ENCODE measurements at places on chromosomes 2 and 18.

GRCh38 chr2:62641410-62641843 lies 64.1 kb upstream of the EHBP1 start:
- no peak for DNase-seq

DNA sequence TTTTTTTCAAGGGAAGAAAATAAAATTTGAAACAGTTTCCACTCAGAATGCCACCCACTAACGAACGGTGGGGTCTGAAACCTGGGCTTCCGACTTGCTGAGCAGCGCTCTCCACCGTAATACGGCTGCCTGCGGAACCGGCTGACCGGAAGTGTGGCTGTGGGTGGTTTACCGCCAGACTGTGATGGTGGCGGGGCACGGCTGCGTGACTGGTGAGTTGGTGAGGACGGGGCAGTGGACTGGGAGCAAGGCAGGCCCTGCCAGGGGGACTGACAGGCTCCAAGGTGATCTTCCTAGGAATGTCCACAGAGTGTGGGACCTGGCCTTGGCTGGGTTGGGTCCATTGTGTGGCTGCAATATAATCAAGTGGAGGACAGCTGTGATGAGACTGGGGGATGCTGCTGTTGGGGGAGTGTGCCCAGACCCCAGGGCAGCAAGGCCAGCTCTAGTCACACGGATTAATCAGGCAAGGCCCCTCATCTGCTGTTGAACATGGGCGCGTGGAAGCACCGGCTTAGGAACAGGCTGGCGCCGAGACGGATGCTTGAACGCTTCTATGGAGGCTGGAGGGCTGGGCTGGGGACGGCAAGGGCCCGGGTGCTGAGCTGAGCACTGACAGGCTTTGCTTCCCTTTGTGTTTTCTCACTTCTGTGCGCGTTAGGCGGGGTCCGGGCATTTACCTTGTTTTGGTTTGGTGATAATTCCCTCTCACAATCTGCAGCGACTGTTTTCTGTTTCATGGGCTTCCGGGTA lies 357.7 kb upstream of the SPRED2 start:
- DNase-seq: no peak

DNA sequence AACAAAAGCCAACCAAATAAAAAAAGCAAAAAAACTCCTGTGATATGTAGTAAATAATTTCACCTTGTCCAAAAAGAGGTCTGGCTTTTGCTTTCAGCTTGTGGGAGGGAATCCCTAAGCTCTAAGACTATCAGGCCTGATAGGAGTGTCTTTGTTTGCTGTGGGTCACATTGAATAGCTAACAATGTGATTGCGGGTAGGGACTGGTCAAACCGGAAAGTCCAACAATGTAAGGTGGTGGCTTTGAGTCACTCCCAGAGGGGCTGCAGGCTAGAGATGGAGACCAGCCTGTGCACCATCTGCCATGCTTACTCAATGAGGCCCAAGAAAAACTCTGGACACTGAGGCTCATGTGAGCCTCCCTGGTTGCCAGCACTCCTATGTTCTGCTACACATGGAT lies 192.9 kb downstream of the TFCP2L1 start:
- no peak for DNase-seq

GRCh38 chr18:49819823-49820671 lies 6.7 kb upstream of the ACAA2 start:
- DNase-seq: no peak

- no peak for DNase-seq
Measured at GRCh38 chr18:79917853-79918614, 33.4 kb downstream of the SLC66A2 start.

DNA sequence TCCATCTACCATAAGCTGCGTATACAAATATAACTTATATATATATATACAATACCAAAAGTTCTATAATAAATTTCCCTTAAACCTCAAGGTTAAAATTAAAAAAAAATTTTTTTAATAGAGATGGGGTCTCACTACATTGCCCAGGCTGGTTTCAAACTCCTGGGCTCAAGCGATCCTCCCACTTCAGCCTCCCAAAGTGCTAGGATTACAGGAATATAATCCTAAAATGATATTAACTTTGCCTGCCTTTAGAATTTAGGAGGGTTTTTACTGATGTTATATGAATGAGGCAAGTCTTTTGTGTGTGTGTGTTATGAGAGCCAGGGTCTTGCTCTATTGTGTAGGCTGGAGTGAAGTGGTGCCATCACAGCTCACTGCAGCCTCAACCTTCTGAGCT lies 49.2 kb downstream of the HNRNPLL start:
- DNase-seq: no peak

DNA sequence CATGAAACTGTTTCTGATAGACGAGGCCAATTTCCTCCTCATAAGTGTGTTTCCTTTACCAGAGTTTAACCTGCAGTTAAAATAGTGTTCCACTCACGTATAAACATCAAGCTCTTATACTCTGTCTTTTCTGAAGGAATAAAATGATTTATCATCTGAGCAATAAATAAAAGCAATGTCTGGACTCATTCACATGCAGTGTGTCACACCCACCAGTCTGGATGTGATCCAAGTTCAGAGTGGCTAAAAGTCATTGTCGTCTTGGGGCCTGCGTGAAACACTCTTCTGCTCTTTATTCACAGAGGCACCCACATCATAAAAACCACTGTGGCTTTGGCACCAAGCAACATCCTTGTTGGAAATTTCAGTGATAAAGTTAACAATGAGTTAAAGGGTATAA lies 19.5 kb upstream of the SLC9A4 start:
- DNase-seq: no peak

DNA sequence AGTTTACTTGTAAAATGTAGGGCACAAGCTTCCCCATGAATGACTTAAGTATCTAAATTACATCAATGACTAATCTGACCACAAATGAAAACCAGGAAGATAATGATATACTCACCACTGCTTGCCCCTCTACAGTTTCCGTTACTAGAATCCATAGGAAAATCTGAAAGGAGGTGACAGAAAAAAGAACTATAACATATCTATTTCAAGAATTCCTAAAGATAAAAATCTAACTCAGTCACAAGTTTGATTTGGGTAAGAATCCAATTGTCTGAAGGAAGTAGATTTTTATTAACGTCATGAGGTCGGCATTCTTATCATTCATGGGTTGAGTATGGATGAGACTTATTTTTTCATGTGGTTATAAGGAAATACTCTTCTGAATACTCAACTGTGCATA lies 7.8 kb downstream of the FRZB start:
- no peak for DNase-seq

DNA sequence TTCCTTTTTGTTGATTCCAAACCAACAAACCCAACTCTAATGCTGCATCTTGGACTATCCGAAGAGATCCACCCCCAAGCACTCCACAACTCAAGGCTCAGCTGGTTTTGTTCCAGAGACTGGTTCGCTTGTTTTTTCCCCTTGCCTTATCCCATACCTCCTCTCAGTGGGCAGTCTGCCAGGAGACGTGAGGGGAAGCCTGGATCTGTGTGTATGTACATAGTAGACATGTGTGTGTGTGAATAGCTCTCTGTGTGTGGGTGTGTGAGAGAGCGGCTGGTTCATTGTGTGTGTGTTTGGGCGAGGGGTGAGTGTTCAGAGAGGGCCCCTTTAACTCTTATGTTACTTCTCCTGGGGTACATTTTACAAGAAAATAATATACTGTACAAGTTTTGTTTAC lies 94.4 kb downstream of the NRP2 start:
- no peak for DNase-seq

GRCh38 chr2:239288951-239289511 lies 111.8 kb downstream of the HDAC4 start:
- DNase-seq: no peak

- DNase-seq: no peak
Measured at GRCh38 chr2:29777161-29777560, 144.2 kb downstream of the ALK start.

DNA sequence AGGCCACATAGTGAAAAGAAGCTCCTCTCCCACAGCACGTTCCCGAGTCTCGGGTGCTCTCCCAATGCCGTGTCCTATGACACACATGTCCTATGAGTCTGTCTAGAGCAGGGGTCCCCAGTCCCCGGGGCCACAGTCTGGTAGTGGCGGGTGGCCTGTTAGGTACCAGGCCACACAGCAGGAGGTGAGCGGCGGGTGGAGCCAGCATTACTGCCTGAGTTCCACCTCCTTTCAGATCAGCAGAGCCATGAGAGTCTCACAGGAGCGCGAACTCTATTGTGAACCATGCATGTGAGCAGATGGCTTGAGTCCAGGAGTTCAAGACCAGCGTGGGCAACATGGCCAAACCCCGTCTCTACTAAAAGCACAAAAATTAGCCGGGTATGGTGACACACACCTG lies 112.6 kb downstream of the ZBTB7C start:
- no peak for DNase-seq

GRCh38 chr2:164560181-164560792 lies 61.0 kb downstream of the GRB14 start:
- peak; percentile 11 for DNase-seq

DNA sequence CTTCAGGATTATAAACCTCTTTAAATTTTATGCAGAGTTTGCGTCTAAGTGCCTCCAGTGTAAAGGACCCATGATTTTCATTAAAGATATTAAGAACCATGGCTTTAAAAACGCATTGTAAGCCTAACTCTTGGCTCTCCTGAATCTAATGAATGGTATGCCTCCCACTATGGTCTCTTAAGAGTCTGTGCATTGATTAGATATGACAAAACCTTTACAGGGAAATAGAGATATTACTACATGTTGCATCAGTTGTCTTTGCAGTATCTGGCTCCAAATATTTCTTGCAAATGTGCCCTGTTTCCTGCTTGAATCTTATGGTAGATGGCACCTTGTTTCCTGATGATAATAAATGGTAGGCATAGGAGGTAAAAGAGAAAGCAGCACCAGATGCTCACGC lies 189.3 kb upstream of the FSHR start:
- DNase-seq: no peak

DNA sequence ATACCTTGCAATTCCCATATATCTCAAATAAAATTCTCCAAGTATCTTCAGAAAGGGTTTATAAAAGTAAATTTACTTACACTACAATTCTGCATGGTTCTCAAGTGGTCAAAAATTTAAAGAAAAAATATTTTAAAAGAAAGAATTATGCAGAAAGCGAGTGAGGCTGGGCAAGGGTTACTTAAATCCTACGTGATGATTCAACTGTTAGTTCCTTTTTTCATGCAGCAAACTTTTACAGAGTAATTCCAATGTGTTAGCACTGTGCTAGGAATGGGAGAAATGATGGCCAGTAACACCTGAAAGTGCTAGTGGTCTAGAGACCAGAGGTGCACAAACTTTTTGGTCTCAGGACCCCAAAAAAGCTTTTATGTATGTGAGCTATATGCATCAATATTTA lies 133.4 kb downstream of the ATAD2B start:
- DNase-seq: no peak

DNA sequence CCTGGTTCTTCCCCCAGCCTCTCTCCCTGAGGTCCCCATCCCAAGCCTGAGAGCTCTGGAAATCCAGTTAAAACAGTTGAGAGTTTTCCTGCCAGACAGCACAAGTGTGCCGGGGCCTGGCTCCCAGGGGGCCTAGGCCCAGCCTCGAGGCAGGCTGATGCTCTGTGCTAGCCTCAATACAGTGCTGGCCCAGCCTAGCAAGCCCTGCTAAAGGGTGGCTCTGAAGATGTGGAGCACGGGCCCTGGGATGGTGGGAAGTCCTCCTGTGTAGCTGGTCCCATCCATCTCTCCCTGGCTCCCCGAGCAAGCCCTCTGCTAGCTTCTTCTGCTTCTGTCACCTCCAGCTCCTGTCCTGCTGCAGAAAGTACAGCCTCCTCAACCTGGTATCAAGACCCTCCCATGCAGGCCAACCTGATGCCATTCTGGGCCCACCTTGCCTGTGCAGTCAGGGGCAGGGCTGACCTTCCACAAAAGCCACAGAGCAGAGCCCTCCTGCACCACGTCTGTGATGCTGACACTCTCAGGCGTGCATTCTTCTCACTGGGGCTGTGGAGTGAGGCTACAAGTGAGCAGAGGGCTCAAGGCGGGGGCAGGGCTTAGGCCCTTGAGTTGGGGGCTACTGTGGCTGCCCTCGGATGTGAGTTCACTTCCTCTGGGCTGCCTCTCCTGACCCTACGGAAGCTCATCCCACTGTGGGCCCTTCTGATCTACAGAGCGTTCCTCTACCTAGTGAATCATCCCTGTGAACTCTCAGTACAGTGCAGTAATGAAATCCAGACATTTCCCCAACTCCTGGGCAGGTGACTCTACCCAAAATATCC lies 60.1 kb upstream of the LAPTM4A start:
- no peak for DNase-seq

- no peak for DNase-seq
Measured at GRCh38 chr2:232353096-232353495, 25.5 kb upstream of the ALPP start.

DNA sequence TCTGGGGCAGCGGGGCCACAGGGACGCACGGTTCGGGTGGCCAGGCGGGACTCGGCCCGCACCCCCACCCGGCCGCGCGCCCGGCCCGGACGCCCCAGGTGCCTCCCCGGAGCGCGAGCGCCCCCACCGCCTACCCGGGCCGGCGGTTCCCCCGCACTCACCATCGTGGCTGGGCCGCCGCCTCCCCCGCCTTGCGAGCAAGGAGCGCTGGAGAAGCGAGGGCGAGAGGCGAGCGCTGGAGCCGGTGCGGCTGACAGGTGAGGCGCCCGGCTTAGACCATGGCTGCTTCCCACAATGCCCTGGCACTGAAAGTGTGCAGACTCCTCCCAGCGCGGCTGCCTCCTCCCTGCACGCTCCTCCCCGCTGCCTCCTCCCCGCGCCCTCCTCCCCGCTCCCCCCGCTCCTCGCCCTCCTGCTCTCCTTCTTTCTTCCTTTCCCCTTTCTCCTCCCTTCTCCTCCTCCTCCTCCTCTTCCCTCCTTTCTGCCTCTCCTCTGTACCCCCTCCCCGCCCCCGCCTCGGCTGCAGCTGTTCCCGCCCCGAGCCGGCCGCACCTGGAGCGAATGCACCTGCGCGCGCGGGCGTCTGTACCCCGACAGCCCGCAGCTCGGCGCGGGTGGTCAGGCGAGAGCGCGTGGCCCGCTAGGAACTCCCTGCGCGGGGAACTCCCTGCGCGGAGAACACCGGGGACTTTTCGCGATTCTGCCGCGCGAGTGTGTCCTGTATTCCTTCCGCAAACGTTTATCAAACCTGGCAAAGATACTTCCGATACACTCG lies at the start of gene AP1S3:
Gene AP1S3, minus strand, starts transcription at position 296 of the 775 bp plus-strand sequence. Its CDS starts 132 bp downstream, at position 164.
- DNase-seq: no peak

DNA sequence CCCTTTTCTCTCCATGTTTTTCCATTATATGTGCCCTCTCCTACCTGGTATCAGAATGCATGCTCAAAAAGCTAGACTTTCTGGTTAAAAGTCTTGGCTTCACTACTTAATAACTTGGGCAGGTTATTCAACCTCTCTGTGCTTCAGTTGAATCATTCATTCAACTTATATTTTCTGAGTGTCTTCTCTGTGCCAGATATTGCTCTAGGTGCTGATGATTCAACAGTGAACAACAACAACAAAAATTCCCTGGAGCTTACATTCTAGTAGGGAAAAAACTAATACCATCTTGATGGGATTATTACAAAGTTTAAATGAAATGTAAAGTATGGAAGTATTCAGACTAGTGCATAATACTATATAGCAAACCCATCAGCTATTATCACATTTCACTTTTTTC lies 55.2 kb downstream of the SOS1 start:
- no peak for DNase-seq

- DNase-seq: no peak
Measured at GRCh38 chr2:105611811-105612424, 132.8 kb upstream of the NCK2 start.

- DNase-seq: peak; percentile 84
Measured at GRCh38 chr2:237431372-237431771, 17.4 kb upstream of the COL6A3 start.
